Fibroblast of the aortic adventitia (primary cell): ENCODE measurements at places on chromosomes 12 and 14.
A peak's percentile ranks its signal among the peaks of the same experiment; 100 is the strongest.

- peak; percentile 5 for DNase-seq
Measured at GRCh38 chr12:58367041-58367440, 425.7 kb downstream of the ATP23 start.

DNA sequence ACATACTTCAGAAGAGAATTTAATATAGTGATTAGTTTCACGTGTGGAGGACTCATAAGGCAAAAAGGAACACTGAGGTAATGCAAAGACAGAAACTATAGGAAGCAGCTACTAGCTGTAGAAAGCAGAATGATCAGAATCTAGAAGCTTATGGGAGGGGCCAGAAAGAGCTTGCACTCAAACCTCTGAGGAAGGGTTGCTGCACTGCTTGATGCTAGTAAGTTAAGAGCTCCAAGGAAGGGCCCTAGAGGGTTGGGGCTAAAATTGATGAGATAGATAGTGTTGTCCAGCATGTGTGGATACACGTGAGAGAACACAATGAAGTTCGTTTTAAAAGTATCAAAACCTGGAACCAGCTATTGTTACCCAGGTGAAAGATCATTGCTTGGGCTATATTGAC is 311.1 kb downstream of the SLC6A15 start:
- DNase-seq, result no peak

DNA sequence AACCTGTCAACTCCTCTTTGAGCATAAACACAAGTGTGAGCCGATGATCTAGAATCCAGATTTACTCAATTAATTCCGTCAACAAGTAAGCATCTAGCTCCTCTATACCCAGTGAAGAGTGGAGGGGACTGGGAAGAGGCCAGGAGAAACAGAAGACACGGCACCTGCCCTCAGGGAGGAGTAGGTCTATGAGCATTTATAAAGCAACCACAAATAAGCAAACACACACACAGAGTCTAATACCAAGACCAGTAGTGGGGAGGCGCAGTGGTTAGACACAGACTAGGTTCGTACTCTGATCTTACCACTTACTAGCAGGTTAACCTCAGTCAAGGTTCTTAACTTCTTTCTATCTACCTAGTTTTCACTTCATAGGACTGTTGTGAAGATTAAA is 5.9 kb upstream of the FOXN3 start:
- no peak for DNase-seq

- no peak for DNase-seq
Measured at GRCh38 chr12:32983968-32984367, 87.4 kb upstream of the PKP2 start.

DNA sequence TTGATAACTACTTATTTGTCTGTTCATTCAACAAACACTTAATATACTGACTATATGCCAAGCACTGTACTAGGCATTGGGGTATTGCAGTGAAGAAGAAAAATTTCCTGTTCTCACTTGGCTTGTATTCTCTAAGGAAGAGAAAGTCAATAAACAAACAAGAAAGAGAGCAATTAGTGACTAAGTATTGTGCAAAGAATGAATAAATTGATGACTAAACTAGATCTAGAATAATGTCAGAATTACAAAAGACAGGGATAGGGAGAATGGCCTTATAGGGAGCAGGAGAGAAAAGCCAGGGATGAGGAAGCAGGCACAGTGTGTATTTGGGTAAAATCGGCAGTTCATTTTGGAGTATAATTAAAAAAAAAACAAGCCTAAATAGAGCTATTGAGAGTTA is 4.2 kb upstream of the LIN7A start:
- DNase-seq, result no peak

DNA sequence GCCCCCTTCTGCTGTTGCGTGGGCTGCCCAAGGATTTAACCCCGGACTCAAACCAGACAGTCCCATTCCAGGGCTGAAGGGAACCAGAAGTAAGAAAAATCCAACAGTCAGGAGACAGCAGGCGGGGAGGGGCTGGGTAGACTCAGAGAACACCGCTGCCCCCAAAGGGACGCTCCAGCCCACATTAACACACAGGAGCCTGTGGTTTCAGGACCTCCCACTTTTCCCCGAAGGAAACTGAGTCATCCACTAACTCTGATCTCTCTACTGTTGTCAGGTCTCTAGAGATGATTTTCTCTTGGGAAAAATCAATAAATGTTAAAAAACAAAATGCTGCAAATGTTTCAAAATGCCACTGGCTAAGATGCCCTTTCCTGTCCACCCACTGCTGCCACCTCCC is 41.6 kb downstream of the FBXO21 start:
- DNase-seq, result no peak

DNA sequence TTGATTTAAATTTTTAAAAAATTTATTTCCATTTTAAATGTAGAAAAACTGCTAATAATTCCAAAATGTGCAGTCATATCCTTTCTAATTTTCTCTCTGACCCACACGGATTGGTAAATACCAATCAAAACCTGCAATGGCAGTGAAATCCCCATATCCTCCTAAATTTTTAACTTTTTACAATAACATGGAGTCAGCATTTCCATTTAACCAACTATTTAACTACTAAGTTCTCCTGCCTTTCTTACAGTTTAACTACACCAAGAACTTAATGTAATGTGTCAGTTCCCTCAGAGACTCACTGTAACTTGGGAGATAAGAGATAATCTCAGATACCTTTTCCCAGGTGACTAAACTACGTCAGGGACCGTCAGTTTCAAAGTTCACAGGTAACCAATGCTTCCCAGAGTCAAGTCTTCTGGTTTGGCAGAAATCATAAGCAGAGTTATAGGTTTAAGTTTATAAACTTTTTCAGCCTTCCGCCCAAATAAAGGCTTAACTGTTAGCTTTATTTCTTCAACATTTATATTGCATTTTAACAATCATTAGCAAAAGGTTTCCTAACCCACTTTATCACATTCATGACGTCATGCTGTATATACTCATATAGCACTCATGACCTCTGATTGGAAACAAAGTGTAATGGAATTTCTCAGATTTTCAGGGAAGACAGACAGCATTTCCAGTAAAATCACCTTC is 7.6 kb downstream of the KRAS start:
- peak; percentile 59 for DNase-seq

DNA sequence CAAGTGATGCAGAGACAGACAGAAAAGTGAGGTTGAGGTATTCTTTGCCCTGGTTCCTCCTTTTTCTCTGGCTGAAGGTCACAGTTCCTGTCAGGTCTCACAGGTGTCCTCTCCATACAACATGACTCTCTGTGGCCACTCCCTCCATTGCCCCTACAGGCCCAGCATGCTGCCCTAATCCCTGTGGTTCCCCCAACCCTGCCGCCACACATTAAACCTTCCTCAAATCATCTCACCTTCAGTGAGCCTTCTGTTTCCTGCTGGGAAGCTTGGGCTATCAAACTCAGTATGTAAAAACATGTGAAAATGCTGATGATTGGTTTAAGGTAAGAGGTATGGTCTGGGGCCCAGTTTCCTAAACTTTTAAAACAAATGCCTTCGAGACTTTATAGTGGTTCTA is 159.0 kb upstream of the E2F7 start:
- no peak for DNase-seq

DNA sequence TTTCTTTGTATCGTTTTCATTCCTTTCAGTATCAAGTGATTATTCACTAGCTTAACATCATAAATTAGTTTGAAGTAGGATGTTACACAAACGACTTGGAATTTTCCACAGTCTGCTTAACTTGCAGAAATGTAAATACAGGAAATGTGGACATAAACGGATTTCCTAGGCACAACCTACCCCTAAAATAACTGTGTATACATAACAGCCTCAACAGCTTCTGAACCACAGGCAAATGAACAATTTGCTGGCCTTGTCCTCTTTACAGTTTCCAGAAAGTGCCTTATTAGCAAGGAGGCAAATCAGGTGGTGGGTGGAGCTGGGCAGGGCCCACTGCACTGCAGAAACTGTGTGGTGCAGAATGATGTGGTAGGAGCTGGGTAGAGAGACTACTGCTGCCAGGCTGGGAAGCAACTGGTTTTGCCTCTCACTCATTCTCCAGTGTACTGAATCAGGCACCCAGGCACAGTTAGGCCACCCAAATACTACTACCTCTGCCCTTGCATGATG is 14.1 kb downstream of the DRAM1 start:
- DNase-seq, result peak; percentile 65

- no peak for DNase-seq
Measured at GRCh38 chr12:77494296-77494695, 336.4 kb upstream of the NAV3 start.

GRCh38 chr14:105941226-105942166 is 415.1 kb downstream of the TMEM121 start:
- no peak for DNase-seq

- DNase-seq, result no peak
Measured at GRCh38 chr12:128930606-128931005, 77.3 kb downstream of the GLT1D1 start.

GRCh38 chr14:50396631-50397389 is at the start of gene CDKL1:
Gene CDKL1, minus strand, starts transcription at chr14:50396881. Its CDS starts 1,013 bp downstream, at chr14:50395868.
- DNase-seq, result peak; percentile 54

DNA sequence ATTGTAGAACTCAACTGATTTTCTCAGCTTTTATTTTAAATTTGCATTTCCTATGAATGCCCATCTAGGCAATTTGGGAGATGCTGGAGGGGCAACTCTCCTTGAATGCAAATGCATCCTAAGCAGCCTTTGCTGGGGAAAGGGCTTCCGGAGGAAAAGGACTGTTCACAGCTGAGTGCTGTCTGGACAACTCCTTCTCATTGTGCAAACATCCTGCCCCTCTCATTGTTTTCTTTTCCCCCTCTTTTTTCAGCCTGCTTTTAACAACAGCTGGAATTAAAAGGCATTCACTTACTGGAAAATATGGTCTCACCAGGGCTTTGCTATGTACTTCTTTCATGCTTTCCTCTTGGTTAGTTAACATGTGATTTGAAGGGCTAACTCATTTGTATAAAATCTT is 397.8 kb downstream of the FUT8 start:
- DNase-seq, result no peak

- peak; percentile 90 for DNase-seq
Measured at GRCh38 chr12:75954041-75954440, 77.5 kb downstream of the PHLDA1 start.

DNA sequence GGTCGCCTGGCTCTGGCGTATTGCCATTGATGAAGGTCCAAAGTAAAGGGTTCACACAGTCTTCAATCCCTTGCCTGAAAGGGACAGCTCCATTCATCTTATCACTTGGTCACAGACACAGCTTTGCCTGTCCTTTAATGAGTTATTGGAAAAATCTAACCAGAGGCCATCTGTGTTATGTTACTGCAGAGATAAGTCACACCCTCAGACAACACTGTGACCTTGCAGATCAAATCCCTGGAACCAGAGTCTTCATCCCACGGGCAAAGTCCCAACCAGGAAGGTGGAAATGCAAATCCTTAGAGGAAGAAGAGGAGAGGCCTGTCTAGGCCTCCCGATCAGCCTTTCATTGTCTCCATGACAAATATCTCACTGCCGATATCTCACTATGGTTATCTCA is 68.3 kb upstream of the SCN8A start:
- DNase-seq, result no peak

- DNase-seq, result no peak
Measured at GRCh38 chr12:32010631-32011336, 51.6 kb downstream of the RESF1 start.

- DNase-seq, result no peak
Measured at GRCh38 chr12:19872621-19873540, 433.6 kb downstream of the AEBP2 start.

GRCh38 chr12:81968421-81968820 is 209.3 kb upstream of the PPFIA2 start:
- DNase-seq, result no peak

DNA sequence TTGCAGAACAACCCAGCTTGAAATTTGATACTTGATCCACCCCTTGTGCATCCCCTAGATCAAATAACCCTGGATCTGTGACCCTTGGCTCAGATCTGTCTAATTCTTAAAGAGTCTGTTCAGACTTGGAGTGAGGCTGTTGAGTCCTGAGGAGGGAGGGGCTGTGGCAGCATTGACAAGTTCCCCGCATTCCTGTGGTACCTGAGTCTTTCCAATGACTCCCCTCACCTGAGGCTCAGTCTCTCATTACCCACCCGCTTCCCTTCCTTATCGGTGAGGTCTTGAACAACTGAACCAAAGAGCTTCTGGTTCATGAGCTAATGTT is 16.1 kb upstream of the HDAC7 start:
- DNase-seq, result no peak

DNA sequence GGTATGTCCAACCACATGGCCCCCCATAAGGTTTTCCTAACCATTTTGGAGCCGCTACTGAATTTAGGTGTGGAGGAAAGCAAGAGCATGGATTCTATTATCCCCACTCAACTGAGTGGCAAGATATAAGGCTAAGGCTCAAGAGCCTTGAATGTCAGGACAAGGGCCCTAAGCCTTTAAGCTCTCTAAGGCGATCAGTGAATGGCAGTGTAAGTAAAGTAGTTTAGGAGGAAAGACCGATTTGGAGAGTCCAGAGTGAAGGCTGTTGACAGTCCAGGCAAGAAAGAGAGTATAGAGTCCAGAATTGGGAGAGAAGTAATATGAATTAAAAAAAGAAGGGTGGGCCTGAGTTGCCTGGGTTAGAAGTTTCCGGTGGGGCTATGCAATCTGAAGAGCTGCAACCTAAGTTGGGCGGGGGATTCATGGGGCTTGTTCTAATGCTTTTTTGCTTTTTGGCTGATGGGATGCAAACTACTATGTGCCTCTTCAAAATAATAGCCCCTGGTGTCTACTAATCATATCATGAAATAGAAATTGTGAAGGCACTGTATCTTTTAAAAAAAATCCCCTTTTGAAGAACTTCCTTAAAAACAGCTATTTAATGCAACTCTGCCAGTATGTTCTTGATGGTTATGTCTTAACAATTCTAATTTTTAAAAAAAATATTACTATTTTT is at the start of gene SPIC:
Gene SPIC, plus strand, starts transcription at position 626 of the 676 bp plus-strand sequence. CDS start 1,569 bp downstream, outside the sequence.
- DNase-seq, result no peak

DNA sequence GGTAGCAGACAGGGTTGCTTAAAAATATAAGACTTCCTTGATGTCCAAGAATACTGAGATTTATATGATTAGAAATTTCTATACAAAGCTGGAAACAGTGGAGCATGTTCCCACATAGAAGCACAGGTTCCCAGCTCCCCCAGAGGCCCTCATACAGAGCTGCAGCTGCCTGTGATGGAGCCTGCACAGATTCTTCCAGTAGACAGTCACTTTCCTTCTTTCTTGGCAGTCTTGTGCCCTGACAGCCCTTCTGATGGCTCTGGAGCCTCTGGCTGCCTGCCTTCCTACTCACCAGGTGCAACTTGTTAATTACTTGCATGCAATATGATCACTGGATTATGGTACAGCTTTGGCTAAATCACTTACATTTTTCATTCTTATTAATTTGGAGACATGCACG is 44.4 kb downstream of the BICD1 start:
- DNase-seq, result no peak

DNA sequence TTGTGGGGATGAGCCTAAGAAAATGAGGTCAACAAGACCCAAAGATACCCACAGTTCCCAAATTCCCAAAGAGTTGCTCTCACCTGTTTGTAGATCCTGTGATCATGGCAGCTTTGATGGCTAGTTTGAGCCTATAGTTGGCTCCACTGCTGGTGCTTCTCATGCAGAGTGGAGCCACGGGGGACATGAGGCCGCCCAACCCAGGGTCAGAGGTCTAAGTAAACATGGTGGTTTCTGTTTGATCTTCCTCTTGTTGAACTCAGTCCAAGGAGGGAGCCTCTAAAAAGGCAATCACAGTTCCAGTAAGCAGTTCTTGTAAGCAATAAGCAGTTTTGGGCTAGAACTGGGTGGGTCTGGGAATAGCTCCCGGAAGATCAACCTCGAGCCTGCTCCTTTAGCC is 125.6 kb upstream of the DHRS4 start:
- DNase-seq, result no peak
